ENCODE measurements at places on chromosomes 12 and 14.

DNA sequence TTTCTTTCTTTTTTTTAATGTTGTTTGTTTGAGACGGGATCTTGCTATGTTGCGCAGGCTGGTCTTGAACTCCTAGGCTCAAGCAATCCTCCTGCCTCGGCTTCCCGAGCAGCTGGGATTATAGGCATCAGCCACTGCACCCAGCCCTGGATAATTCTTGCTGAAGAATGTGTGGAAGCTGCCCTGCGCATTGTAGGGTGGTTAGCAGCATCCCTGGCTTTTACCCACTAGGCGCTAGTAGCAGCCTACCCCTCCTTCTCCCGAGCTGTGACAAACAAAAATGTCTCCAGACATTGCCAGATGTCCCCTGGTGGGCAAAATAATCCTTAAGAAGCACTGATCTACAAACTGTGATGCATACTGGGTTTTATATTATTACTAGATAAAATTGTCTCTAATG is 6.6 kb downstream of the DCAF4 start:
- no peak for DNase-seq

GRCh38 chr14:60184146-60184904 is 19.1 kb upstream of the DHRS7 start:
- peak; percentile 64 for DNase-seq

- no peak for DNase-seq
These were observed 62.1 kb downstream of the SH2B3 start for GRCh38 chr12:111467857-111468241.

DNA sequence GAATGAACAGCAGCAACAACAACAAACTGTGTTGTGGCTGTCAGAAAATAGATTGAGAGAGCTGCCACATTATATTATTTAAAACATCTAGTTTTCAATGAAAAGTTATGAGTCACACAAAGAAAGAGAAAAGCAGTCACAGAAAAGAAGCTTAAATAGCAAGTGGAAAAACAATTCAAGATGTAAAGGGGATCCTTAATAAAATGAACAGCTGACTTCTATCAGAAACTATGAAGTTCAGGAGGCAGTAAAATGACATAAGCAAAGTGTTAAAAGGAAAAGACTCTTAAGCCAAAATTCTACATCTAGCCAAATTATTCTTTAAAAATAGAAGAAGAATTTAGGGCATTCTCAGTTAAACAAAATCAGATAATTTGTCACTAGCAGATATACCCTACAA is 5.6 kb downstream of the CLEC14A start:
- DNase-seq = no peak

DNA sequence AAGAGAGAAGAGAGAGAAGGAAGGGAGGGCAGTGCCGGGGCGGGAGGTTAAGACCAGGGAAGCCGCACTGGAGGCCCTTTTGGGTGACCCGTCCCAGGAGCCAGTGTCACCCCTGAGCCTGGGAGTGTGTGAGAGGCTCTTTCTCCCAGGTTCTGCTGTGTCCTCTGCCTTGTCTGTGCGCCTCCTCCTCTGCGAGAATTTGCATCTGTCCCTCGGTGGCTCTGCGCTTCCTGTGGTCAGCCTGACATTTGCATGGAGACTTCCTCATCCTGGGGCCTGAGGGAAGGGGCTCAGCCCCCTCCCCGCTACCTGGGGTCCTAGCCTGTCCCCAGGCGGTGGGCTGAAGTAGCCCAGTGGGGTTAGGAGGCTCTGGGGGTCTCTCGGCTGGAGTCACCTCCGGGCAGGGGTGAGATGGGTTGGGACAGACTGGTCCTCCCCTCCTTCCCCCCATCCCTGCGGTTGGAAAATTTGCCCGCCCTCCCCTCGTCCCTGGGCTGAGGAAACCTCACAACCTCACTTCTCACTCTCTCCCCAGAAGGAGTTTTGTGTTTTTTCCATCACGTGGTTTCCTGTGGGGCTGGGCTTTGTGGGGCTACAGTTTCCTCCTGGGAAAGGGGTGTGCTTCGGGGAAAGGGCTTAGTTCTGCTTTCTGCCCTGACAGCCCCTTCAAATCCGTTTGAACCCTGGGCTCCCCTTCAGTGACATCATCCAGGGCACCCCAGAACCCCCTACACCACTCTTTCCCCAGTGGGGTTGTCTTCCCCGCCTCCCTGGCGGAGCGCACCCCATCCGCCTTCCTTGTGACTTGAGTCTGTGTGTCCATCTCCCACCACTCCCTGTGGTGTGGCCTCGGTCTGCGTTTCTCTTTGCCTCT is 2.5 kb downstream of the PTPN6 start:
- peak; percentile 88 for DNase-seq

DNA sequence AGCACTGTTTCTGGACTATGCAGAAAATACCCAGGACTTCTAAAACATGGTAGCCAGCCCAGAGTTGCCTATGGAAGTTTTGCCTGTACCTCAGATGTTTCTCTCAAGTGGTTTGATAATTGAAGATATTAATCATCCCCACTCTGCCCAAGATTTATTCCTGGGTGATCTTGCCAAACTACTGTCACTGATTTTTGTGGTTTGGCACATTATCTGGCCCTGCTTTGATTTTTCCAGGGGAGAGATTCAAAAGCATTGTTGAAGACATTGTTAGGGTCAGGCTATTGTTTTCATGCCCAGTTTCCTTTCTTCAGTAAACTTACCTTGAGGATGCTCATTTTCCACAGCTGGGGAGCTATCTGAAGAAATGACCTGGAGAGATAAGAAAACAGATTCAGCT is 5.8 kb downstream of the PRKAG1 start:
- no peak for DNase-seq

GRCh38 chr12:28035500-28035899 is 63.0 kb upstream of the PTHLH start:
- DNase-seq = no peak

DNA sequence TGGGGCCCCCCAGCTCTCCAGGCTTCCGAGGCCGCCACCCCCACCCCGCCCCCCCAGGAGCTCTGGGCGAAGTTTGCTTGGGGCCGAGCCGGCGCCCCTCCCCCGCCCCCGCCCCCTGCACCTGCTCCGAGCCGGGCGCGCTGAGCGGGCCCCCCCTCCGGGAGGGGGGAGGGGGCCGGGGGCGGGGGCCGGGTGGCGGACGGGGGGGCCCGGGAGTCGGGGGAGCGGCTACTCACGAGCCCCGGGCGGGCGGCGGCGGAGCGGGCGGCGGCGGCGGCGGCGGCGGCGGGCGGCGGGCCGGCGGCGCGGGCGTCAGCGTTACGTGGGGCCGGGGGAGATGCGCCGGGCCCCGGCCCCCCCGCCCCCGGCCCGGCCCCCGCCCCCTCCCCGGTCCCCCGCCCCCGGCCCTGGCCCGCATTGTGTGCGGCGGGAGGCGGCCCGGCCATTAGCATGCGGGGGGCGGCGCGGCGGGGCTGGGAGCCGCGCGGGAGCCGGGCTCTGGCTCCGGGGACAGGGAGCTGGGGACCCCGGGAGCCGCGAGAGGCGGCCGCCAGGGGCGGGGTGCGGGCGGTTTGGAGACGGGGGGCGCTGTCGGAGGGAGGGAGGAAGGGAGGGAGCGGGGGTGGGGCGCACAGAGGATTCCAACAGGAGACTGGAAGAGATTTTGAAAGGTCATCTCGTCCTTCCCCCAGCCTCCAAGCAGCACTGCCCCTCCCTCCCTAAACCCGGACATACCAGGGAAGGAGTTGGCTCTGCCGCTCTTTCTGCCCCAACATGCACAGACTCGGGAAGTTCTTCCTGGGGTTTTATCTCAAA is at the start of gene ZNF219:
TSS of gene ZNF219 (minus strand) at position 580 of the 816 bp plus-strand sequence. CDS start 5,064 bp downstream, outside the sequence.
- no peak for DNase-seq

DNA sequence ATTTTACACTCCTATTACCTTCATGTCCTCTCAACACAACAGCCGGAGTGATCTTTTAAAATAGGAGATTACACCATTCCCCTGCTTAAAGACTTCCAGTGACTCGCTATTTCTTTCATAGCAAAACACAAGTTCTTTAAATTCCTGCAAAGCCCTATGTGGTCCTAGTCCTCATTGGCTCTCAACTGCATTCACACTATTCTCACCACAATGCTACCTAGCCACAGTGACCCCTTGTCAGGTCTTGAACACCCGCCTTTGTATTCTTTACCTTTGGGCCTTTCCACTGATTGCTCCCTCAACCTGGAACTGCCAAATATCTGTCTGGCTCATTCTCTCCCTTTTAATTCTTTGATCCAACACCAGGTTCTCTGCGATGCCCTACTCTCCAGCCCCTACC is 160.2 kb downstream of the PRIMA1 start:
- DNase-seq = no peak

DNA sequence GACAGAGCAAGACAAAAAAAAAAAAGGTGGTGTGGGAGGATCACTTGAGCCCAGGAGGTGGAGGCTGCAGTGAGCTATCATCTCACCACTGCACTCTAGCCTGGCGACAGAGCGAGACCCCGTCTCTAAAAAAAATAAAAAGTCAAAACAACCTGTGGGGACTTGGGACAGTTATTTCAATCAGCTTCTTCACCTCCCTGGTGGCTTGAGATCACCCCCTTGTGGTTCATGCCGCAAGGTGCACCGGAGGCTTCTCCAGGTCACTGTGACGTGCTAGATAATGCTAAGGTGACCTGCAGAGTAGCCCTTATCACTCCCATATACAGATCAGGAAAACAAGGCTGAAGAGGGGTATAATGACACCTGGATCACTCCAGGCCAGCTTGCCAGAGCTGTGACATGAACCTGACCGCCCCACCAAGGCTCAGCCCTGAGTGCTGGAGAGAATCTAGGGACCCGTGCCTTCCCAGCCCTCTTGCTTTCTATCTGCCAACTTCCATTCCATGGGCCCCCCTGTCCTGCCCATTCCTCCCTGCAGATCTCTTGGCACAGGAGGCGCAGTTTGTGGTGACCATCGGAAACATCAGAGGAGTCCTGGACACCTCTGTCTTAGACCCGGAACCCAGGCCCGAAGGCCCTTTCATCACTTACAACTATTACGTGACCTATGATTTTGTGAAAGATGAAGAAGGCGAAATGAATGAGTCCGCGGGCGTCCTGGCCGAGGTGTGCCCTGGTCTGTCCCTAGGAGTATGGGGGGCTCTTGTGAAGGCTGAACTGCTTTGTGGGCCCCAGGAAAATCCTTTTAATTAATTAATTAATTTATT is 8.1 kb downstream of the LRRC43 start:
- DNase-seq = peak; percentile 71

DNA sequence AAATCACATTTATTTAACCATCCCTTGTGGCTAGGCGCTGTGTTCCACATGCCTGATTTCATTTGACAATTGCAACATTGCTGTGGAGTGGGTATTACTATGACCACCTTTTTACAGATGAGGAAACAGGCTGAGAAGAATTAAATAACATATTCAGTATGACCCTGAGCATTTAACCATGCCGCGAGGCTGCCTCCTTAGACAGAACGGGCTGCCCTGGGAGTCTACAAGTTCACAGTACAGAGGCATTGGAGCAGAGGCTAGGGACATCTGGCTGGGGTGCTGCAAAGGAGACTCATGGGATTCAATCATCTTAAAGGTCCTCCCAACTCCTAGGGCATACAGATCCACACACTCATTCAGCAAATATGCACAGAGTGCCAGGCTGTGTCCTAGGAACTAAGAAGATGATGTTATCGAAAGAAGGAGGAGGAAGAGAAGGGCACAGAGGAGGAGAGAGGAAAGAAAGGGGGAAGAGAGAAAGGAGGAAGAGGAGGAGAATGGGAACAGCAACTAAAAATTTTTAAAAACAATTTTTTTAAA is 164.7 kb upstream of the CCND2 start:
- DNase-seq = no peak

DNA sequence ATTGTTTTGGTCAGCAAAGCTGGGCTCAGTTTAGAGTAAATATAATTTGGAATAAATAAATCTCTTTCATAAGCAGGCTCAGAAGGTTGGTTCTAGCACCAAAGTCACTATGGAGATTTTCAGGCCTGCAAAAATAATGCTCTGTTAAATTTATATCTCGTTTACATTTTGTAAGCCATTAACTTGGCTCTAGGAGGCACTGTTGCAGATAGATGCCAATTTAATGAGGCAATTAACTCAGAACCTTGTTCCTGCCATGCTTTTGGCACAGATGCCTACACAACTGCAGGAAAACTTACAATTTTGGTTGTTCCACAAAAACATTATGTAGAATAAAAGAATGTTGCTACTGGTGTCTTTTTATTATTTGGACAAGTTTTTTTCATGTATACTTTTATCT is 428.1 kb downstream of the FLRT2 start:
- no peak for DNase-seq

DNA sequence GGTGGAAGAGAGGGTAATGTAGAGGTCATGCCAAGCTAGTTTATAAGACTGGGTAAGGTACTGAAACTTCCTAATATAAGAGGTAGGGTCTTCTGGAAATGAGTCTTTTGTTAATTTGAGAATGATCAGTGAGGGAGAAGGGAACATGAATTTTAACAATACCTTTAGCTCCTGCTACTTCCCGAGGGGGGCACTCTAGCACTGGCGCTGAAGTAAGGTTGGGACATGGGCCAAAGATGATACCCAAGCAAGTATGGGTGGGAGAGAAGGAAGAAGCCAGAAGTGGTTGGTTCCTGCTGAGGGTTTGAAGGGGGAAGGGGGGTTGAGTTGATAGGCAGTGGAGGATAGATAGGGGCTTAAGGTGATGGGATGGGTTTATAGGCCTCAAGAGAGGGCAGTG is 32.3 kb upstream of the RNASE1 start:
- DNase-seq = no peak

DNA sequence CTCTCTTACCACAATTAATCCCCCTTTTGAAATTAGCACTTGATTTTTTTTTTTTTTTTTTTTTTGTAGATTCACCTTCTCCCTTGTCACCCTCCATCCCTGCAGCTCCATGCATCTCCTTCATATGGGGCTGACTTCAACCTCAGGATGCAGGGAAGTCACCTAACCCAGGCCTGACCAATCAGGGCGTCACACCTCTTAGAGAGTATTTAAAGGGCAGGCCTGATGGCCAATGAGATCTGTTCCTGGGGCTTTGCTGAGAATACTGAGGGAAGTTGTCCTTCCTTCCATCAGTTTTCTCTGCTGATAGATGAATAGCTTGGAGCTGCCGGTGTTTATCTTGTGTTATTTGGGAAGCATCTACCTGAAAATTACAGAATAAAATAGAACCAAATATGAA is 1104.7 kb upstream of the TMEM132C start:
- no peak for DNase-seq

DNA sequence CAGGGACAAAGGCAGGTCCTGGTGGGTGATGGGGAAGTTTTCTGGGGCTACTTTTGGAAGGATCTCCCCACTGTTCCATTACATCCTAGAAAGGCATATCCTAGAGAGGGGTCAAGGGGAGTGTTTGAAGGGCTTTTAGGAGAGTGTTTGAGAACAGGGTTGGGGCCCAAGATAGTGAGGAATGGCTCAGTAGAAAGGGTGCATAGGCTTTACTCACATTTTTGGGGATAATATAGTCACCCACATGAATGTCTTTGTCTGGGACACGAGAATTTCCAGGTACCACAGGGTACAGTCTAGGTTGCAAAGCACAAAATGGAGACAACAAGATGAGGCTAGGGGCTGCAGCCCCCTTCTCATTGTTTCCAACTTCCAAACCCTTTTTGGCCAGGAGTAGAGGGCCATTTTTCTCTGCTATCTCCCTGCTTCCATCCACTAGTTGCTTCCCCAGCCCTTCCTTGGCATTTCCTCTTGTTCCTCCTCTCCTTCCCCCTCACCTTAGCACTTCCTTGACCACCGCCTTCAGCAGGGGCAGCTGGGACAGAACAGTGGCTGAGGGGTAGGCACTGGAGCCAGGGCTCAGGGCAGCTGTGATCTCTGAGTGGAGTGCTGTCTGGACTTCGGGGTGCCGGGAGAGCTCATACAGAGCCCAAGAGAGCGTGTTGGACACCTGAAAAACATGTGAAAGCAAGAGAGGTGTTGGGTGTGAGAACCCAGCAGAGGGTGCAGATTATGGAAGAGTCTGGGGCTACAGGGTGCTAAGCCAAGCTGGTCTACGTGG is 2.8 kb downstream of the CYP27B1 start:
- no peak for DNase-seq

All from natural killer cell treated with Interleukin-12 subunit alpha and Interleukin-12 subunit beta and Interleukin-15 and Interleukin-18, amount 100 ng/mL, for 72 hours (primary cell).